ENCODE measurements at places on chromosomes 1 and 21.
A peak's percentile ranks its signal among the peaks of the same experiment; 100 is the strongest.

GRCh38 chr1:168420177-168420576, 123.6 kb downstream of the XCL2 start:
- DNase-seq, result no peak

DNA sequence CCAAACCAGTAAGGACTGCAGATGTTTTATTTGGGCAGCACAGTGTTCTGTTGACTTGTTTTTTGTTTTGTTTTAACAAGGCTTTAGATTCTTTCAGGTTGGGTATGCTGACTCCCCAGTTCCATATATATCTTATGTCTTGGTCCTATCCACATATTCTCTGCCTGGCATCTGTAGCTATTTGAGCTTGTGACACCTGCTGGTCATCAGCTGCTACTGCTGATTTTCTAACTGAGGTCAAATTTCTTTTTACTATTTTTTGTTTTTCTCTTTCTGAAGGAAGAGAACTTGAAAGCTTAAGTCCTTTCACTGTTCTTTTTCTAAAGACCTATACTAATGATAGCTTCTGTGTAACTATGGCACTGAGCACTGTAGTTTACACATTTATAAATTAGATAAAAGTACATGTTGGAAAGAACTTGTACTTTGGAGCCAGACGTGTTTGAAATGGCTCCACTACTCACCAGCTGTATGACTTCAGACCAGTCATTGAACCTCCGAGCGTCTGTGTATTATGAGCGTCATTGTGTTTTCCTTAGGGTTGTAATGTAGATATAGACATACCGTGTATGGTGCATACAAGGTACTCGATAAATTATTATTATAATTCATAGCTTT, 109.4 kb downstream of the NRDC start:
- no peak for DNase-seq

DNA sequence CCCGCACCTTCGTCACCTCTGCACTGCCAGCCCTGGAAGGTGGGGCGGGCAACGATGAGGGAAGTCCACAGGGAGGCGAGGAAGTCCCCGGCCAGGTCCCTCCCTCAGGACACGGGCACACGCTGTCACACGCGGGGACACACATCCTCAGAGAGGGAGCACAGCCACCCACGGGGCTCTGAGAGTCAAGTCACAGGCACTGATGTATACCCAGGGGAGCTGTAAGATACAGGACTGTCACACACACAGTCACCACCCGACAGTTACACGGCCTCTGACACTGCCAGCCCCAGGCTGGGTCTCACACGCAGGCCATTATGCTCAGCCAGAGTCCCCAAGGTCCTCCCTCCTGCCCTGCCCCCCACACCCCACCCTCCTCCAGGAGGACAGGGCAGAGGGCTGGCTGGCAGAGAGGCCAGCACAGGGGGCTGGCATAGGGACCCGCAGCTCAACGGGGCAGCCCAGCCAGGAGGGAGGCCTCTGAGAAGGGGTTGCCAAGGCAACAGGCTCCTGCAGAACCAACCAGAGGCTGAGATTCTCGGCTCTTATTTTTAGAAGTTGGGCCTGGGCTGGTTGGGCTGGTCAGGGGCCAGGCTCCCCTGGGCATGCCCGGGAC, 17.7 kb upstream of the ADGRB2 start:
- no peak for DNase-seq

GRCh38 chr1:222187566-222188332, 360.2 kb downstream of the HHIPL2 start:
- DNase-seq, result no peak

- DNase-seq, result no peak
Measured at GRCh38 chr1:151475175-151475574, 15.9 kb upstream of the POGZ start.

- DNase-seq, result peak; percentile 78
Measured at GRCh38 chr1:9466780-9467758, 72.2 kb upstream of the SLC25A33 start.

- DNase-seq, result no peak
Measured at GRCh38 chr1:111218701-111219556, 8.6 kb upstream of the CHI3L2 start.

DNA sequence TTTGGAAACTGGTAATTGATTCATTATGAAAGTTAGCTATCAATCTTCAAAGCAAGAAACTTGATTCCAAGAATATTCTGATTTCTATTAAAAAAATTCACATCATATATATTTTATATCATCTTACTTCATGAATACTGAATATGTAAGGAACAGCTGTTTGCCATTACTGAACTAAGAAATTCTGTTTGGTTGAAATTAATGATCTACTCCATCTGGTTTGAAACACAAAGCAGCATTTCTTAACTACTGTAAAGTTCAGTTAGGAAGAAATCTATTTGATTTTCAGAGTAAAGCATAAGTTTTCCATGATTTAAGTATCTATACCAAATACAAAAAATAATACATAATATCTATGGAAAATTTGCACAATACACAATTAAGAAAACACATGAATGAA, 66.0 kb upstream of the SCYL3 start:
- no peak for DNase-seq

- no peak for DNase-seq
Measured at GRCh38 chr1:203361945-203362719, 11.2 kb upstream of the FMOD start.

GRCh38 chr21:45972716-45973474, 8.7 kb upstream of the COL6A1 start:
- DNase-seq, result peak; percentile 97

DNA sequence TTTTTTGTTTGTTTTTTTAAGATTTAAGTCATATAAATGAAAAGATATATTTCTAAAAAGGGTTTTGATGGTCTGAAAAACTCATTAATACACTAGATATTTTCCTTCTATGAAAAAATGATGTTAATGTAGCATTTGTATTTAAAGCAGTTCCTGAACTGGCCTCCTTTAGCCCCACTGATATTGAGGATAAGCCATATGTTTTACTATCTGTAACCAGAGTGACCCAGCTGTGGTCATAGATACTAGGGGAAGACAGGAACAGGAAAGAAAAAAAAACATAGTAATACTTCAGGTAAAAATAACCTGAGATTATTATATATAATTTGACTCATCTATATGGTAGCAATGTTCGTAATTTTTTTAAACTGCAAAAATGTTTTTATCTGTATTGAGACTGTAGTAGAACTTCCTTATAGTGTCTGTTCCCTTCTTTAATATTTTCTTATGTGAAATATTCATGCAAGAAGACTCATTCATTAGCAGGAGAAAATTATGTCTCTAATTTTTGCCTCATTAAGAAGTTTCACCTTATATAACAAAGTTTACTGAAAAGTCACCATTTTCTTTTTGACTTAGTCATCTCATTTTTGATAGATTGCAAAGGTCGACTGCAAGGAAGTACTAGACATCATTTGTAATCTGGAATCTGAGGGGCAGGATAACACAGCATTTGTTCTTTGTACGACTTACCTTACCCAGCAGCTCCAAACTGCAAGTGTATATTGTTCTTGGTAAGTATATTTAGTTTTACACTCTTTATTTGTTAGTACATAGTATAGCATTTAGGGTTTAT, 25.6 kb upstream of the TMCO2 start:
- DNase-seq, result no peak

GRCh38 chr1:91569411-91570119, 68.9 kb downstream of the CDC7 start:
- DNase-seq, result no peak

DNA sequence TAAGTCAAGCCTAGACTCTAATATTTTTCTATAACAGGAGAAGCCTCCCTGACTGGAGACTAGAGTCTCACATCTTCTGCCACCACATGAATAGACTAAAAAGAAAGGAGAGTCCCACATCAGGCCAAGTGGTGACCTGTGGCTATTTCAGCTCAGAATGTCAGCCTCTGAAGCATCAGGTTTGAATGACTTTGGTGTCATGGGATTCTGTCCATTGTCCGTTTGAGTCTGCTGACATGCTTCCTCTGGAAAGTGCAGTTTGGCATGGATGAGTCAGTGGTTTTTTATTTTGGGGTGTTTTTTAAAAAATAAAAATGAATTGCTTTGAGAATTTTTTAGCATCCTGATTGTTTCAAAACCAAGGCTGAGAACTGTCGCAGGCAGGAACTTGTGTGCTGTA, 19.5 kb downstream of the DYRK3 start:
- DNase-seq, result no peak

- DNase-seq, result no peak
Measured at GRCh38 chr1:82337635-82338034, 536.9 kb downstream of the ADGRL2 start.
